Hippocampal formation (tissue), 2 donors: ENCODE measurements at places on chromosomes 7 and 10.

GRCh38 chr10:97648562-97649404, 8.3 kb downstream of the PI4K2A start:
- no peak for DNase-seq

GRCh38 chr10:105274556-105275070, 633.5 kb downstream of the SORCS3 start:
- no peak for DNase-seq

DNA sequence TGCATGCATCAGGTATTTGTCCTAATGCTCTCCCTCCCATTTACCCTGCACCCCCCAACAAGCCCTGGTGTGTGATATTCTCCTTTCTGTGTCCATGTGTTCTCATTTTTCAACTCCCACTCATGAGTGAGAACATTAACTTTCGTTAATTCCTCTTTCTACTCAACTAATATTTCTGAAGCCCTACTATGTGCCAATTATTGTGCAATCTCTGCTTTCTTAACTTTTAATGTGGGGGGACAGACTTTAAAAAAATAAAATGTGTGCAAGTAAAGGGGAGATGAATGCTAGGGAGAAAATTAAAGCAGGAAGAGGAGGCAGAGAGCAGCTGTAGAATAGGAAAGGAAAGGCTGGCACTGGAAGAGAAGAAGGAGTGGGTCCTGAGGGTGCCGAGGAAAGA, 954.0 kb upstream of the C7orf33 start:
- DNase-seq: no peak

GRCh38 chr7:91876391-91877133, 3.9 kb downstream of the MTERF1 start:
- peak; percentile 4 for DNase-seq

DNA sequence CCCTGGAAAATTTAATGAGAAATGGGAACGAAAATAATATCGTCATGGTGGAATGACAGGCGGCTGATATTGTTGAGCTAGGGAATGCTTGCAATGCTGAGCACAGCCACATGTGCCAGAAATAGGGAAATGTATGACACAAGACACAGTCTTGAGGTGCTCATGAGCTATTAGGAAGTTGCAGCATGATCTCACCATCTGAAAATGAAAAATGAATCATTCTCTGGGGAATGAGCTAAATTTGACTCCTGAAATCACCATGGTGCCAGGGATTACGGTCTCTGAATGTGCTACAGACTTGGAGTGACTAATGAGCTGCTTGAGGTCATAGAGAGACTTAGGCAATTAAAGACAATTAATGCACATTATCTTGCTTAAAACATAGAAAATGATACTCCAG, 845.0 kb downstream of the CNTNAP2 start:
- DNase-seq: no peak

DNA sequence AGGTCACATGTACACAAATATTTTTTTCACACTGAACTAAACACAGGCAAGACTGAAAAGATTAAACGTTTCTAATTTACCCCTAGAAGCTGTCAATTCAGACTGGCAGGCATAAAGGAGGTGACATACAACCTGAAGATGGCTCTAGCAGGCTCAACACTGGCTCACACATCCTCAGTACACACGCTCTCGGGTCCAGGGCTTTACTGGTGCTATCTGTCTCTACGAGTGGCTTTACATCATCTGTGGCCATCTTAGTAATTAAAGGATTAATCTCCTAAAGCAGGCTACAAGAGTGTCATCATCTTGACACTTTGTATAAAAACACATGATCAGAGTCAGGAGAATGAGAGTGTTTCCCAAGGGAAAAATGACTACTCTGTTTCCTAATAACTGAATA, 57.3 kb downstream of the COPG2 start:
- DNase-seq: no peak

GRCh38 chr10:123275136-123275564, 120.9 kb downstream of the BUB3 start:
- DNase-seq: no peak

- no peak for DNase-seq
Measured at GRCh38 chr10:95761939-95762492, 6.1 kb downstream of the ENTPD1 start.

GRCh38 chr10:116134322-116134721, 138.7 kb downstream of the GFRA1 start:
- no peak for DNase-seq

- DNase-seq: no peak
Measured at GRCh38 chr7:2978408-2978807, 65.3 kb downstream of the CARD11 start.

GRCh38 chr10:124092250-124092859, 1.0 kb downstream of the CHST15 start:
- DNase-seq: peak; percentile 42

DNA sequence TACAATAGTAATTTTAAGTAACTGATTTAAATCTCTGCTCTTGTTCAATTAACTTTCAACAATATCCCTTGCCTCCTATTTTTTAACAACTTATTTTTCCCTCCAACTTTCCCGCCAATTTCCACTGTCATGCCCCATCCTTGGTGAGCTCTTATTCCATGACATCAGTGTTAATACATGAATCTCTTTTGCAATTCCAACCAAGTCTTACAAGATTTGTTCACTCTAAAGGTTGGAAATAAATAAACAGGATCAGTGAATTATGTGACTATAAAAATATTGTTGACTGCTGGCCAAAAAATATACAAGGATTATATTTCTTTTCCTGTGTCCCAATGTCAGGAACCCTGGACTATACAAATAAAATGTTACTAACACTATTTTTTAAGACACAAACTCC, 21.0 kb upstream of the AGMO start:
- no peak for DNase-seq

DNA sequence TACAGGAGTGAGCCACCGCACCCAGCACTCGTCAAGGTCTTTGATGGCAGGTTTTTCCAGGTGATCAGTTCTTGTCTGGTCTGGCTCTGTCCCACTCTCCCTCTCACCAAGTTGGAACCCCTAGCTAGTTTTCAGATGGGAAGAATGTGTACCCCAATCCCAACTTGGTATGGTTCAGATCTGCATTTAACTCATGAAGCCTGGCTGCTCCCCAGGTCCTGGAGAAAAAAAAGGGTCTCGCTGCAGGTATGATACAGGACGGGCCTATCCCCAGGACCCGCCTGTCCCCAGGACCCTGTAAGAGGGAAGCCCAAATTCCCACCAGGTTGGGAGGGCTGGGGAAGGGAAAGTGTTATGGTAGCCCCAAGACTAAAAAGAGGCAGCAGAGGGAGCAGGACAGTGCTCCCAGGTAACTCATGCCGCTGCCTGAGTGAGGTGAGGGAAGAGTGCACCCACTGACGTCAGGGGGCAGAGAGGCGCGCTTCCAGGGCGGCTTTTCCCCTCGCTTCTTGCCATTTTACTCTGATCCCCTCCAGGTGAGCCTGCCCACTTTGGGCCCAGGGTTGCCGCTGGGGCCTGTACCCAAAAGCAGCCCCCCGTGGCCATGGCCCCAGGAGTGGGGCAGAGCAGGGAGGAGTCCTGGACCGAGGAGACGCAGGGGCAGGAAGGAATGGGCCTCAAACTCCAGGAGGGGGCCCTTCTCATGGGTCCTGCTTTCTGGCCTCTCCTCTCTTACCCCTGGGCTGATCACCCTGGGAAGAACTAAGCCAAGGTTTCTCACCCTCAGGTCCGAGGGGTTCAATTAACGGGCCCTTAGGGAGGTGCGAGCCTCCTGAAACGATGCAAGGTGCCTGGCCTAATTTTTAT, 36.4 kb upstream of the SRRM3 start:
- no peak for DNase-seq

DNA sequence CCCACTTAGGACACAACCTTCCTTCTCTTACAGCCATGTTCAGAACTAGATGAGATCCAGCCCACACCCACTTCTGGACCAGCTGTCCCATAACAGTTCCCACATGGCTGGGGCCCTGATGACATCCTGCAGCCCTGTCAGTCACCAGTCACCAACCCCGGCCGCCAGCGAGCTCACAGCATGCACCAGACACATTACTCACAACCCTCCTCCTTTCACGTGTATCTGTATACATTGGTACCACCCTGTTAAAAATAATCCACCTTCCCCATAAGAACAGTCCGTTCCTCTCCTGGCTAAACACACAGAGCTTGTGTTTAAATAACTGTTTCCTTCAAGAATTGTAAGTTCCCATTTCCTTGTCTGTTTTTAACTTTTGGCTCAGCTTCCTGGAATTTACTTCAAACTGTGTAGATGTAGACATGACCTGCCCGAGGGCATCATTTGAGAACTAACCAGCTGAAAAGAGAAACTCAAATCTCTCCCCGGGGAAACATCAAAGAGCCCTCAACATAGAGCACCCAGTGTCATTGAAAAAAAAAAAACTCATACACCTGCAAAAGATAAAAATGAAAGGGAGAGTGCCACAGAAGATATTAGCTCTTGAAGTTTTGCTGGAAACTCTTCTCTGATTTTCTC, 26.0 kb upstream of the PRLHR start:
- DNase-seq: no peak

DNA sequence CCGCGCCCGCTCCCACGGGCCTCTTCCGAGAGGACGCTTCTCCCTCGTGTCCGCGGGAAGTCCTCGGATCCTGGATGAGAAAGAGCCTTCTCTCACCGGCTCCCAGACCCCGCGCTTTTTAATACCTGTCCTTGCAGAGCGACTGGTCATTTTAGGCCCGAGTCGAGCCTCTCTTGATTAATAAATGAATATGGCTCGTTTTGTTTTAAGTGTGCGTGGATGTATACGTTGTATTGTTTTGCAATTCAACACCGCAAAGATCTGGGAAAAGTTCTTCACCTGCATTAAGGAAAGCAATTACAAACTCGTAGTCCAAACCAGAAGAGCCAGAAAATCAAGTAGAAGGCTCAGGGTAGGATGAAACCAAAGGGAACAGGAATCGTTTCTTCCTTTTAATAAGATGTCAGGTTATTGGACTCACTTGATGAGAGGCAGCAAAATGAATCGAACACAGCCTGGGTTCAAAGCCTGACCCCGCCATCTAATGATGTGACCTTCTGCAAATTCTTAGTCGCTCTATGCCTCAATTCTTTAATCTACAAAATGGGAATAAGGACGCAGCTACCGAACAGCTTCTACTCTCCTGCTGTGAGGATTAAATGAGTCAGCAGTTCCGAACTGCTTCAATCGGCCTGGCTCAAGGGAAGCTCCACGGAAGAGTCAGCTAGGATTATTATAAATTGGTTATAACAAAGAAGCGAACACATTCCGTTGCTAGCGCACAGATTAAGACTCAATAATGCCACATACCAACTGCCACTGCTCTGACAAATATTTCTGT, 277.8 kb upstream of the NEBL start:
- no peak for DNase-seq

DNA sequence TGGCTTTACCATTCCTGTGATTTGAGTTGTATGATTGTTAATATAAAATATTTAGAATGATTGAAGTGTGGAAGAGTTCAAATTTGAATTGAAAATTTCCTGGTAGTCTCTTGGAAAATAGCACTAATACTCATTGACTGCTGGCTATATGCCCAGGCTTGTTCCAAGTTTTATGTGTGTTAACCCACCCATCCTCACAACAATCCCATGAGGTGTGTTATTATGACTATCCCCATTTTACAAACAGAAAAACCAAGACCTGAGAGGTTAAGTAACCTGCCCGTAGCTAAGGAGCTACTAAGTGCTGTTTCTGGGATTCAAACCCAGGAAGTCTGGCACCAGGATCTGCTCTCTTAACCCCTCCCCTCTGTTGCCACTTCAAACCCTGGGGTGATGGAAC, 213.9 kb downstream of the CREB5 start:
- DNase-seq: no peak

GRCh38 chr10:62732841-62733653, 71.5 kb upstream of the ADO start:
- no peak for DNase-seq

- DNase-seq: no peak
Measured at GRCh38 chr7:73642834-73643233, 18.5 kb upstream of the MLXIPL start.

GRCh38 chr10:70558295-70558694, 44.2 kb downstream of the PRF1 start:
- no peak for DNase-seq

- no peak for DNase-seq
Measured at GRCh38 chr7:155745737-155746136, 66.5 kb downstream of the SHH start.

DNA sequence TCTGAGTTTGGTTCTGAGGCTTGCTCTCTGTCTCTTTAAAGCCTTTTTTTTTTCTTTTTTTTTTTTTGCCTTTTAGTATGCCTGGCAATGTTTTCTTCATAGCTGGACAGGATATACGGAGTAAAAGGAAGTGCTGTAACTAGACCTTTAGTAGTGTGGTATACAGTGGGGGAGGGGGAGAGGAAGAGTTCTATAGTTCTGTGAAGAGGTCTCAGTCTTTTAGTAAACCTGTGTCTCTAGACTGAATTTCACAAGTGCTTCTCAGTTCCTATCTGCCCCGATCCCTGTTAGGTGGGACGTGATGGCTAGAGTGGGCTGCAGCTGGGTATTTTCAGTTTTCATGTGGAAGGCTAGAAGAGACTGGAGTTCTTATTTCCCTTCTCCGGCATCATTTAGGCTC, 3.1 kb upstream of the ABCC2 start:
- DNase-seq: no peak

DNA sequence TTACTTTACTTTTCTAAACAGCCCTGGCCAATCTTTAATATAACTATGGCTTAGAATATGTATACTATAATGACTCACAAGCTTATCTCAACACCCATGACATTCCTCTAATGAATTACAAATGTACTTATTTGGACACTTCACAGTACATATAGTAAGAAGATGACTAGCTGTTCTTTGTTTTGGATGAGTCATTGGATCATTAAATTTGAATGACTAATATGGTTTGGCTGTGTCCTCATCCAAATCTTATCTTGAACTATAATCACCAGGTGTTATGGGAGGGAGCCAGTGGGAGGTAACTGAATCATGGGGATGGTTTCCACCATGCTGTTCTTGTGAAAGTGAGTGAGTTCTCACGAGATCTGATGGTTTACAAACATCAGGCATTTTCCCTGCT, 807.5 kb upstream of the SORCS1 start:
- DNase-seq: no peak

GRCh38 chr10:124827474-124827873, 25.9 kb downstream of the ABRAXAS2 start:
- no peak for DNase-seq

DNA sequence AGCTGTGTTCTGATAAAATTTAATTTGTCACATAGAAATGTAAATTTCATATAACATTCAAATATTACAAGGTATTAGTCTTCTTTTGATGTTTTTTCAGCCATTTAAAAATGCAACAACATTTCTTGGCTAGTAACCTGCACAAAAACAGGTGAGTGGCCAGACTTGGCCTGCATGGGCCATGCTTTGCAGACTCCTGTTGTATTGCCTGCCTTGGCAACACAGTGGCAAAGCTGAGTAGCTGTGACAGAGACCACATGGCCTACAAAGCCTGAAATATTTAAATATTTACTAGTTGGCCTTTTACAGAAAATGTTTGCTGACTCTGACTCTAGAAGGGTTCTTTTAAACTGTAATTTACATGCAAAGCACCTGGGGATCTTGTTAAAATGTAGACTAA, 13.5 kb upstream of the TBX20 start:
- DNase-seq: no peak
